ENCODE measurements at places on chromosomes 12 and 14. TPM values are rescaled to one million over a fixed set of nuclear protein-coding genes. Genes with fewer than 3 reads are reported as not detected.

DNA sequence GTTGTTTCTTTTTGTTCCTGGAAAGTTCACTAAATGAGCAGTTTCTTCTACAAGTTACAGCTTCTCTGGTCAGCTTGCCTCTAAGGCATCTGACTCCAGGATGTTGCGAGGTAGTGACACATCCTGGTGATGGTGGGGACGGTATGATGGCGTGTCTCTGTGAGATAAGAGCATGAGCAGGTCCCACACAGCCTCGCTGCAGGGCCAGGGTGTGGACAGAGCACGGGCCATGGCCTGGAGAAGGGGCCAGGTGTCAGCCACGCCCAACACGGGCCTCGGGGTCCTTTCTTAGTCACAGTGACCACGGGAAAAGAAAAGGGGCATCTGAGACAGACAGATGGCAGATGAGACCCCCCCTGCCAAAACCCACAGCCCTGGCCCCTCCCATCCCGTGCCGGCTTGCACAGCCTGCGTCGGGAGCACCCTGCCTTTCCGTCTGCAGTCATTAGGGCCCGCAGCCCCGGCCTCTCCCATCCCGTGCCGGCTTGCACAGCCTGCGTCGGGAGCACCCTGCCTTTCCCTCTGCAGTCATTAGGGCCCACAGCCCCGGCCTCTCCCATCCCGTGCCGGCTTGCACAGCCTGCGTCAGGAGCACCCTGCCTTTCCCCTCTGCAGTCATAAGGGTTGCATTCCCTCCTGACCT lies 79.3 kb upstream of the DYNC1H1 start:
- no peak for DNase-seq

DNA sequence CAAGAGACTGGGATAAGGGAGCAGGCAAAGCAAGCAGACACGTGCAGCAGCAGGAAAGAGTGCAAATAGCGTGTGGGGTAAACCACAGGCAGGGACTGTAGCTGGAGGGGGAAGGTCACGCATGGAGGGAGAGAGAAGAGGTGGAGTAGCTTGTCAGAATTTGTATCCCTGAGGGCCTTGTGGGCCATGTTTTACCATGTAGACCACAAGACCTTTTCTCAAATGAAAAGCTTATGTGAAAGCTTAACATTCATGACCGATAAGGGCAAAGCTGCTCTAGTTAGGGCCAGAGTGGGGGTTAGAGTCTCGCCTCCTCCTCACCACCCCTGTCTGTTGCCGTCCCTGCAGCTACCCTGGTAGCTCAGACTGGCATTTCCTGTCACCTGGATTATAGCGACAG lies 152.9 kb upstream of the E2F7 start:
- DNase-seq: no peak

GRCh38 chr12:78260976-78261375 lies 430.3 kb downstream of the NAV3 start:
- no peak for DNase-seq

DNA sequence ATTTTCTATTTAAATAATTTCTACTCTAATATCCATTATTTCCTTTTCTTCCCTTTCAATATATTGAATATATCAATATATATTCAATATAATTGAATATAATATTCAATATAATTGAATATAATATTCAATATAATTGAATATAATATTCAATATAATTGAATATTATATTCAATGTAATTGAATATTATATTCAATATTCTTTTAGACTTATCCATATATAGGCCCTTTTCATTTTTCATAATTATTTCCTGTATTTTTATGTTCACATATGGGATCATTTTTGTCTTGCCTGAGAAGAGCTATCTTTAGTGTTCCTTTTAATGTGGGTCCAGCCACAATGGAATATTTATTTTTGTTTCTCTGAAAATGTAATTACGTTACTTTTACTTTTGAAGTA lies 88.9 kb upstream of the ESRRB start:
- no peak for DNase-seq

DNA sequence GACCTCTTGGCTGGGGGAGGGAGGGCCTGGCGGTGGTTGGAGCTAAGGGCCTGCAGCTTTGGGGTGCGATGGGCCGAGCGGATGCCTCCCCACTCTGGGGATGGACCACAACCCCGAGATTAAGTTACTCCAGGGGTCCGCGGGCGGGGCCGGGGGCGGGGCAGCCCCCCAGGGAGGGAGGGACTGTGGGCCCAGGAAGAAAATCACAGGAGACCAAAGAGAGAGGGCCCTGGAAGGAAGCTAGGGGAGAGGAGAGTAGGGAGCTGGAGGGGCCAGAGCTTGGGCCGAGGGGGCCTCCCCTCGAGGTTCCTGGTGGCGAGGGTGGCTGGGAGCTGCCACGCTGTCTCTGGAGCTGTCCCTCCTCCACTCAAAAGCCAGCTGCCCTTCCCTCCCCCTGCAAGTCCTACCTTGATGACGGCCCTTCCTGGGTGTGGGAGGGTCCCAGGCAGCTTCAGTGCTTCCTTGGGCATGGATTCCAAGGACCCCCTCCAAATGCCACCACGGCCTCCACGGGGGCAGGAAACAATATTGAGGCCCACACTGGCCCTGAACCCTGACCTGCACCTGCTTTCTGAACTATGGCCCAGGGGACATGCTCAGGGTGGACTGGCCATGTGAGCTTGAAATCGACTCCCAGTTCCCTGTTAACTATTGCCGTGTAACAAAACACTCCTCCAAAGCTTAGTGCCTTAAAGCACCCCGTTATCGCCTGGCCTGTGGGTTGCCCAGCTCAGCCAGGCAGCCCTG lies 610 bp upstream of the NUDT14 start:
- DNase-seq: no peak

The KRT85 gene
- not detected for total RNA-seq

DNA sequence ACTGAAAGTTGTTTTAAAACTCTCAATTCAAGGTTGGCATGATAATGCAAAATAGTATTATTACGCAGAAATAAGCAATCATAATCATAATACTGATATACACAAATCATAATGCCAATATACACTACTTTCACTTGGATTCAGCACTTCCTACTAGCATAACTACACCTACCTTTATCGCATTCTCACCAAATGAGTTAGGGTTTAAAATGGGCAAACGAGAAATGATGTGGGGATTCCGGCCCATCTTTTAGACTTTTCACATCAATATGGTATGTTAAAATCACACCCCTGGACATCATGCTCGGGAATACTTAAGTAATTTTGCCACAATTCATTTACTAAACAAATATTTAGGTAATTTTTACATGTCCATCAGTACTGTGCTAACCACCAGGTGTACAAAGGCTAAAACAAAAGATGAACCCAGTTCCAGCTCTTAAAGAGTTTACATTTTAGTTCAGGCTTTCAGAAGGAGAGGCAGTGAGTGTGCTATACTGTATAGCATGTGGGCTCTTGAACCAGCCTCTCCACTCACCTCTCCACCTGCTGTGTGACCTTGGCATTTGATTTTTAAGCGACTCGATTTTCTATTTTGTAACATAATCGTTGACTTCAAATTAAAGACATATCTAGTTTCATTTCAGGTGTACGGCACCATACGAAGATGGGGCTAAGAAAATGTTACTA lies 1.1 kb upstream of the USP15 start:
- no peak for DNase-seq

The NDUFA9 gene
- 125 TPM for total RNA-seq

- DNase-seq: no peak
Observed at GRCh38 chr14:58109744-58110143, 42.3 kb downstream of the ARMH4 start.

DNA sequence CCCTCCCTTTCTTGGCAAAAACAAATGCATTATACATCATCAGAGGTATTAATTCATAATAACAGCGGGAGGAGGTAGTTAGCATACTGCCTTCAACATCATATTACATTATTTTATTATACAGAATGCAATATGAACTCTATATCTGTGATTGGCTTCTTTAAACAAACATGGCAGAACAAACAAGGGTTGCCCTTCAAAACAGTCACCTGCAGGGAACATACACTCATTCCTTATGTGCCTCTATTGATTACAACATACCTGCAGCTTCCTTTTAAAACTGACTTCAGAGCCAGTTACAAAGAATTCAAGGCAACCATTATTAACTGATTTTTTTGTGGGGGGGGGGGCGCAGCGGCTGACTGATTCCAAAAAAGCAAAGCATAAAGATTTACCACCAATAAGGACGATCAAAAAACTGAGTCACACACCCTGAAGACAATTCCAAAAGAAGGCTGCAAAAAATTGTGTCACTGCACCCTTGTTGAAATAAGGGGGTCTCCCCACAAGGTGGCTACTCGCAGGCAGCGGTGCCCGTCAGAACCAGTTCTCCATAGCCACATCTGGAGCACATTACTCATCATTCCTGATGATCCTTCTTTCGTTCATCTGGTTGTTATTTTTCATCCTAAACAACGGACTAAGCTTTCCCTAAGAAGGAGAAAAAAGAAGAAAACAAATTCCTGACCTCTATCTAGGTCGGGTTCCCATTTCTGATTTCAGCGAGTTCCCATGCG lies 51.8 kb downstream of the SMUG1 start:
- DNase-seq: no peak

Data from SJCRH30 (cell line).